ENCODE measurements at places on chromosomes 16 and 17. TPM values are rescaled to one million over a fixed set of nuclear protein-coding genes. Genes with fewer than 3 reads are reported as not detected.

DNA sequence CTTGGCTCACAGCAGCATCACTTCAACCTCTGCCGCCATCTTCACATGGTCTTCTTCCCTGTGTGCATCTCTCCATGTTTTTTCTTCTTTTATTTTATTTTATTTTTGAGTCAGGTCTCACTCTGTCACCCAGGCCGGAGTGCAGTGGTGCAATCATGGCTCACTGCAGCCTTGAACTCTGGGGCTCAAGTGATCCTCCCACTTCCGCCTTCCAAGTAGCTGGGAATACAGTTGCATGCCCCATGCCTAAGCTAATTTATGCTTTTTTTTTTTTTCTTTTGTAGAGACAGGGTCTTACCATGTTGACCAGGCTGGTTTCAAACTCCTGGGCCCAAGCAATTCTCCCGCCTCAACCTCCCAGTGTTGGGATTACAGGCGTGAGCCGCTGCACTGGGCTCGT, 1.9 kb downstream of the NUDT7 start:
- no peaks in the 10 kb centered on the region for H3K27me3 ChIP-seq
- H3K4me3 ChIP-seq: no peak overlapping the region

GRCh38 chr16:86343027-86343795, 167.1 kb upstream of the FOXF1 start:
- no peak overlapping the region for H3K4me3 ChIP-seq
- no peak overlapping the region for H3K27ac ChIP-seq
- peaks cover 44% of the 10 kb centered on the region for H3K27me3 ChIP-seq
- no peak for DNase-seq
- no peaks in the 10 kb centered on the region for H3K4me1 ChIP-seq

DNA sequence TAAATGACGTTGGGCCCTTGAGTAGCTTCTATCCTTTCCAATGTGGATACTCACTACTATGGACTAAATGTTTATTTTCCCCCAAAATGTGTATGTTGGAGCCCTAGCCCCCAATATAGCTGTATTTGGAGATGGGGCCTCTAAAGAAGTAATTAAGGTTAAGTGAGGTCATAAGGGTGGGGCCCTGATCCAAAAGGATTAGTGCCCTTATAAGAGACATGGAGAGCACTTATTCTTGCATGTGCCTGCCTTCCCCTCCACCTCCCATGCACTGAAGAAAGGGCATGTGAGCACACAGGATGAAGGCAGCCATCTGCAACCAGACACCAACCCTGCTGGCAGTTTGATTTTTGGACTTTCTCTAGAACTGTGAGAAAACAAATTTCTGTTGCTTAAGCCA, 115.7 kb upstream of the MED13 start:
- no peaks in the 10 kb centered on the region for H3K36me3 ChIP-seq
- no peaks in the 10 kb centered on the region for H3K4me1 ChIP-seq
- no peak for DNase-seq
- H3K4me3 ChIP-seq: no peak overlapping the region
- no peak overlapping the region for H3K27ac ChIP-seq
- H3K27me3 ChIP-seq: no peaks in the 10 kb centered on the region

Gene TEX14
- total RNA-seq: 0.14 TPM

All from activated CD4-positive, alpha-beta T cell treated with anti-CD3 and anti-CD28 coated beads for 36 hours (primary cell).